NCI-H524 (cell line): ENCODE measurements at places on chromosomes 7 and 10.
A peak's percentile ranks its signal among the peaks of the same experiment; 100 is the strongest.

GRCh38 chr10:34557173-34557572 lies 257.9 kb downstream of the PARD3 start:
- DNase-seq = no peak

GRCh38 chr7:37481722-37482288 lies 33.1 kb upstream of the ELMO1 start:
- DNase-seq = no peak

- no peak for DNase-seq
Measured at GRCh38 chr10:100743626-100744135, 1.7 kb upstream of the PAX2 start.

GRCh38 chr7:30912021-30912730 lies 523 bp downstream of the AQP1 start:
- DNase-seq = no peak

GRCh38 chr7:106603346-106603745 lies 57.6 kb downstream of the CCDC71L start:
- DNase-seq = no peak

- DNase-seq = no peak
Measured at GRCh38 chr10:484925-485661, 204.4 kb downstream of the DIP2C start.

GRCh38 chr7:32533276-32534029 lies 38.2 kb downstream of the AVL9 start:
- no peak for DNase-seq

- DNase-seq = no peak
Measured at GRCh38 chr7:11252011-11252607, 278.4 kb downstream of the PHF14 start.

GRCh38 chr10:81027706-81028105 lies 490.0 kb downstream of the SH2D4B start:
- no peak for DNase-seq

DNA sequence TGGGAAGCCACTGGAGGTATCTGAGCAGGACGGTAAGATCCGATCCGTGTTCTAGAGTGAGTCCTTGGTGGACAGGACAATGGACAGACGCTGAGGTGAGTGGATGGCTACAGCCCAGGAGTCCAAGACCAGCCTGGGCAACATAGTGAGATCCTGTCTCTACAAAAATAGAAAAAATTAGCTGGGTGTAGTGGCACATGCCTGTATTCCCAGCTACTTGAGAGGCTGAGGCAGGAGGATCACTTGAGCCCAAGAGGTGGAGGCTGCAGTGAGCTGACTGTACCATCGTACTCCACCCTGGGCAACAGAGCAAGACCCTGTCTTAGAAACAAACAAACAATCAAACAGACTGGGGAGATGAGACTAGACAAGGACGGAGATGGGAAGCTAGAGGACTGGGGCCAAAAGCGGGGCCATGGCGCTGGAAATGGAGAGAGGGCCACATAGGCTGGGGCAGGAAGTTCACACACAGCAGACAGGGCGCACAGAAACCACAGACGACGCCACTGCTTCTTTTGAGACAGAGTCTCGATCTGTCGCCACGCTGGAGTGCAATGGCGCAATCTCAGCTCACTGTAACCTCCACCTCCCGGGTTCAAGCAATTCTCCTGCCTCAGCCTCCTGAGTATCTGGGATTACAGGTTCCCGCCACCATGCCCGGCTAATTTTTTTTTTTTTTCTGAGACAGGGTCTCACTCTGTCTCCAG lies 24.7 kb downstream of the DAGLB start:
- no peak for DNase-seq

GRCh38 chr10:116331815-116332214 lies 7.6 kb downstream of the CCDC172 start:
- no peak for DNase-seq

DNA sequence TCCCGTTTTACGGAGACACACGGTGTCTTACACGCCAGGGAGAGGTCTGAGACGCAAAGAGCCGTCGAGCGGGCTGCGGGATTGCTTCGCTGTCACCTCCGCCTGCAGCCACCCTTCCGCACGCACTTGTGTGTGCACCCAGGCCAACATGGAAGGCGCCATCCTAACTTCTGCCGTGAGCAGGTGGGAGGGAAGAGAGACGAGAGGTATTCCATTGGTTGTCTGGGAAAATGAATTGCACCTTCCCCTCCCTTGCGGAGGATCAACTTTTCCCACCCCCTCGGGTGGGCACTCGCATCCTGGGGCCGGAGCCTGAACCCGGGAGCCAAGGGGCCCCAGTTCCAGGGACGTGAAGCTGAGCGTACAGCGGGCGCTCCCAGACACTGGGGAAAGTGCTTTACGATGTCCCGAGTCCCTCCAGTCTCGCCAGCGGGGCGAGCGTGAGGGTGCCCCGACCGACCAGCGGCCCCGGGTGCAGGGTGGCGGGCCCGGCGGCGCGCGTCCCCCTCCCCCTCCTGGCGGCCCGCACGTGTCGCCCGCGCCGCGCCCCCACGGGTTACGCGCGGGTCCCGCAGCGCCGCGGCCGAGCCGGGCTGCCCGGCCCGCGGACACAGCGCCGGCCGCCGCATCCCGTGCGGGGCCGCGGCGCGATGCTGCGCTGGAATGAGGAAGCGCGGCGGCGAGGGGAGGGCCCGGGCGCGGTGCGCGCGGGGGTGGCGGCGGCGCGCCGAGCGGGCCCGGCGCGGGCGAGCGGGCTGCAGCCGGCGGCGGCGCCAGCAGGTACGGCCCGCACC lies 984 bp upstream of the IKZF1 start:
- DNase-seq = no peak

- no peak for DNase-seq
Measured at GRCh38 chr10:73645251-73645650, 4.0 kb upstream of the MYOZ1 start.

- no peak for DNase-seq
Measured at GRCh38 chr7:55242613-55243012, 122.5 kb upstream of the LANCL2 start.

DNA sequence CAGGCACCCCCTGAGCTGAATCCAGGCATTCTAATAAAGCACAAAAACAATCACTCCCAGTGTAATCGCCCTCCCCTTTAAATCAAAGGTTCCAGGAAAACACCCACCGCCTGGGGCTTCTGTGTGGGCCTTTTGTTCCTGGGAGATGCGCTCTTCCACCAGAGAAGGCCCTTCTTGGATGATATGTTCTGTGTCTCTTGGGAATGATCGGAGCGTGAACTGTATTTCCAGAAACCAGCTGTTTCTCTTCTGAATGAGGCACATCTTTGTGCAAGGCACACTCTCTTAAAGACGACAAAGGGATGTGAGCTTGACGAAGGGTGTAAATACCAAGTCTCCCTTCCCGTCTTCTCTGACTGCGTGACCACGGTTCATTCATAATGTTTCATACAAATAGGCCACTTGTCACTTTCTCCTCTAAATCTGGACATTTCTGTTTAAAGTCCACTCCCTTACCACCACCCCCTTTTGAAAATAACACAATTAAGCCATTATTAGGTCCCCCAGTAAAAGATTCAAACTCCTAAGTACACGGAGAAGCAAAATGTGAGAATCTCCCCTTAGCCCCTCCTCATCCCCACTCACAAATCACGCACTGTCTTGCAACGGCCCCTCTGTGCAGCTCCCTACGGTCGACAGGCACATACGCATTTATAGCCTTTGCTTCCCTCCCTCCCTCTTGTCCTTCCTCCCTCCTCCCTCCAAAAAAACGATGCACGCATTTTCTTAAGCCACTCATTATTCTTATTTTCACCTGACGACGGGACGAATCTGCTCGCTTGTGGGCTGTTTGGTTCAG lies 45.6 kb upstream of the ENO4 start:
- no peak for DNase-seq

DNA sequence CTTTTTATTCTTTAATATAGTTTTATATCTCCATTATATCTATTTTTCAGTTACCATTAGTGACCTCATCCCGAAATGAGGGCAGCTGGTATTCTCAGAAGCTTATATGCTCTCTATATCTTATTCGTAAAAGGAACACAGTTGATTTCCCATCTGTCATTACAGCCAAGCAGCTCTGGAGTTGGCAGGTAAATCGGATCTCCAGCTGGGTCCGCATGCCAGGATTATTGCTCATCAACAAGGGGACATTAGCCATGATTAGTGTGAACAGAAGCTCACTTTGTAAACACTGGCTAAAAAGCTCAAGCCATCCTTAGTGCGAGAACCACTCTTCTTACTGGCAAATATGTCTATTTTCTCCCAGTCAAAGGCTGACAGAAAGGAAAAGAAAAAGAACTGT lies 180.3 kb downstream of the NPSR1 start:
- DNase-seq = peak; percentile 94

DNA sequence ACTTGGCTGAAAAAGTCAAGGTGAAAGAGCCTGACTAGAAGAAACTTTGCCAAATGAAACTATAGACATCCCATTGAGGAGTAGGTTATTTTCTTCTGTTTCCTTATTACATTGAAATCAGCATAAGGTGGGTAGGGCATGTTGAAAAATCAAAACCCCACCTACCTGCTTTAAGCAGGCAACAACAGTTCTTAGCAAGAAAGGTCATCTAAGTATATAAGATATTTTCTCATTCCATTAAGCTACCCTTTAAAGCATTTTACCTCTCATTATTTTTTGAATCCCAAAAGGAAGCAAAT lies 30.8 kb downstream of the ACADSB start:
- DNase-seq = no peak

DNA sequence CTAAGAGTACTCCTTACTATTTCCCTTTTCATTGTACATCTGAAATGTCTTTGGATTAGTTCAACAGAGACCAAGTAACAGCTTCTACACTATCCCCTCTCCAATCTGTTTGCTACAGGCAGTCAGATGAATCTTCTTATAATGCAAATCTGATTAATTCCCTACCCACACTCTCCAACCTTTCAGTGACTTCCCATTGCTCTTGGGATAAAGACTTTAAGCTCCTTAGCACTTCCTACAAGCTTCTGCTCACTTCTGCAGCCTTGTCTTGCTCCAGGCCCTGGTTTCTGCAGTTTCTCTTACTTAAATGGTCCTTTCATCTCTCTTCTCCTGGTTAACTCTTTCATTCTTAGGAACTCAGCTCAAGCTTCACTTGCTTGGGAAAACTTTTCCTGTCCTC lies 65.2 kb upstream of the FEZF1 start:
- DNase-seq = peak; percentile 73

- DNase-seq = no peak
Measured at GRCh38 chr7:51289623-51290303, 26.8 kb downstream of the COBL start.

DNA sequence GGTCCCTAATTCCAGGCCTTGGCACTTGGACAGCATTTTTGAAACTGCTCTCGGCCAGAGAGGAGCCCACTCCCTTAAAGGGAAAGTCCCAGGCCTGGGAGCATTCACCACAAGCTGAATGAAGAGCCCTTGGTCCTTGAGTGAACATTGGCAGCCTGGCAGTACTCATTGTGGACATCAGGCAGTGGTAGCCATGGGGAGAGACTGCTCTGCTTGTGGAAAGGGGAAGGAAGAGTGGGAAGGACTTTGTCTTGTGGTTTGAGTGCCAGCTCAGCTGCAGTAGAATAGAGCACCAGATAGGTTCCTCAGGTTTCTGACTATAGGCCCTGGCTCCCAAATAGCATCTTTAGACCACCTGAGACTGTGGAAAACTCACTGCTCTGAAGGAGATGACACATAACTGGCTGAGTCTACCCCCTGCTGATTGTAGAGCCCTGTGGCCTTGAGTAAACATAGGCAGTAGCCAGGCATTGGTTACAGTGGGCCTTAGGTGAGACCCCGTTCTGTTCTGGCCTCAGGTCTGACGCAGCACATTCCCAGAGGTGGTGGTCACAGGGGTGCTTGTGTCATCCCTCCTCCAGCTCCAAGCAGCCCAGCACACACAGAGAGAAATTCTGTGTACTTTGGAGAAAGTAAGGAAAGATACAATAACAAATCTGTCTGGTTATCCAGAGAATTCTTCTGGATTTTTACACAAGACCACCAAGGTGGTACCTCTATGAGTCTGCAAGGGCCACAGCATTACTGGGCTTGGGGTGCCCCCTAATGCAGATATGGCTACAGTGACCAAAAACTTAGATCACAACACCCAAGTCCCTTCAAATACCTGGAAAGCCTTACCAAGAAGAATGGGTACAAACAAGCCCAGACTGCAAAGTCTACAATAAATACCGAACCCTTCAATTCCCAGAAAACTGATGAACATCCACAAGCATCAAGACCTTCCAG lies 153.8 kb downstream of the GNAI1 start:
- peak; percentile 35 for DNase-seq

GRCh38 chr10:17659365-17659764 lies 15.4 kb downstream of the STAM start:
- no peak for DNase-seq

DNA sequence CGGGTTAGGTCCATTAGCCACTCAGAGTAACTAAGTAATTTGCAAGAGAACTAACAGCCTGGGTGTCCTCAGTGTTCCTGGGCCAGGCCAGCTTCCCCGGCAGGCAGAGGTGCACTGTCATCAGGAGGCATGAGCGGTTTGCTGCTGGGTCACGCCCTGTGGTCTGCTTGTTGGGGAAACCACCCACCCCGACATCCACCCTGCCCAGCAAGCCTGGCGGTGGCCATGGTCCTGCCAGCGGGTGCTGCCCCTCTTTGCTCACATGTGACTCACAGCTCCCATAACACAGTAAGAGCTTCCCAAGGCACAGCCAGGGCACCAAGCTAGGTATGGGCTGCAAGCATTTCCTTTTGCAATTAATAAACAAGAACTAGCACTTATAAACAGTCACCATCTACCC lies 75.9 kb downstream of the RGS10 start:
- no peak for DNase-seq

- DNase-seq = no peak
Measured at GRCh38 chr7:30871655-30872054, 40.0 kb upstream of the AQP1 start.

DNA sequence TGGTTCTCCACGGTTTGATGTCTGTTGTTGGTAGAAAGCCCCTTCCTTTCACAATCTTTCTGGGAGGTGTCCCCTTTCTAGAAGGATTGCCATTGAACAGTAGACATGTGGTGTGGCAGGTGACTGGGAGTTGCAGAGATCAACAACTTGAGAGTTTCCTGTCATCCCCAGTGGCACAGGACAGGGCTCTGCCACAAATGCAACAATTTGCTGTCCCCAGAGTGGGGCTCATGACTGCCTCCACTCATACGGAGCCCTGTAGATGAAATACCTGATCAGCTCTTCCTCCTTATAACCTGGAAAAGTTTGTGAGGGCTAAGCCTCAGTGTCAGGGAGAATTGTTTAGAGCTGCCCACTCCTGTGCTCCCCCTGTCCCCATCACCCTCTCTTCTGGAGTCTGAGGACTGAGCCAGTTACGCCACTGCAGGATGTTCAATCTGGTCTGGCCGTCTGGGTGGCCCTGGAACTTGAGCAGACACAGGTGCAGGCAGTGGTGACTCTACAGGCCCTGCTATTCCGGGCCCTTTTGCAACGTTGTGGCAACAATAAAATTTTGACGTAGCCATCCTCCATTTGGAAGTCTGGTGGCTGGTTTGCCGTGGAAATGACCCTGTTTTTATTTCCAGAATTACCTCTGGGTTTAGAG lies 6.5 kb downstream of the DBNL start:
- no peak for DNase-seq
